ENCODE measurements at places on chromosomes 16 and 17.

- peak; percentile 74 for DNase-seq
Measured at GRCh38 chr16:25135254-25135878, 23.8 kb downstream of the LCMT1 start.

DNA sequence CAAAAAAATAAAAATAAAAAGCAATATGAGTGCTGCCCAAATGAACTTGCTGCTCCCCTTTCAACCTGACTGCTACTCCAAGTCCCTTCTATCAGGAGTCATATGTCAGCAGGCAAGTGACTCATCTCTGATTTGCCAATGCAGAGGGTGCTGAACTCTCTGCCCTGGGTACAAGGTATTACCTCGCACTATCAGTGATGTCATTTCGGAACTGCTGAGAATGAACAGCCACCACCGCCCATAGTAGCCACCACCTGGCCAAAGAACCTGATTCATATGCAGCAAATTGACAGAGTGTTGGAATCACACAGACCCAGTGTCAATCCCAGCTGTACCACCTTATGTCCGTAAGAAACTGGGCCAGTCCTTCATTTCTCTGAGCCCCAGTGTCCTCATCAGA is 31.2 kb downstream of the LYRM9 start:
- peak; percentile 59 for DNase-seq

- DNase-seq: no peak
Measured at GRCh38 chr17:64983708-64984107, 64.4 kb upstream of the LRRC37A3 start.

- DNase-seq: no peak
Measured at GRCh38 chr16:1709356-1709755, 3.4 kb downstream of the MAPK8IP3 start.

DNA sequence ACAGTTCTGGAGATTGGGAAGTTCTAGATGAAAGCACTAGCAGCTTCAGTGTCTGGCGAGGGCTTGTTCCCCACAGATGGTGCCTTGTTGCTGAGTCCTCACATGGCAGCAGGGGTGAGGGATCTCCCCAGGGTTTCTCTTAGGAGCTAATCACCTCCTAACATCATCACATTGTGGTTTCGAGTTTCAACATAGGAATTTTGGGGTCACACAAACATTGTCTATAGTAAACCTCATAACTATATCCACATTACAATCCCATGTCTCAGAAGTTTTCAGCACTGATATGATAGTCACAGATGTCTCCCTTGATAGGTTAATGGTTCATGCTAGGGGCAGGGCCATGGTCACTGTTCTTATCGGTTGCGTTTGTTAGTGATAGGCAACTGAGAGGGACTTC is 13.8 kb downstream of the CLUAP1 start:
- DNase-seq: no peak

DNA sequence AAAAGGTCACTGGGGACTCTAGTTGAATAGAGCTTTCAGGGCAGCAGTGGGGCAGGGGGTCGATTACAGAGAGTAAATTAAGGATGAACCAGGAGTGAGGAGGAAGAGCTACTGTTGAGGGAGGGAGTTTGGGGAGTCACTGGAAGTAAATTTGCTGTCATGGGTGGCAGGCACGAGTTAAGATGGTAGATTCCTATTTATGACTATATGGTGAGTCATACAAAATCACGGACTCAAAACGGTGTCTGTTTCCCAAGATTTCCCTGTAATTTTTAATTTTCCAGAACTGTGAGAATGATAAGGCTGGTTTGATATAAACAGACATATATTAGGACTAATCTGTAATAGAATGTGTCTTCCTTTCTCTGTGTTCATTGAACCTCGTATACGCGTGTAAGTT is 287.6 kb upstream of the GOT2 start:
- peak; percentile 49 for DNase-seq

GRCh38 chr17:57379237-57379894 is 123.0 kb downstream of the MSI2 start:
- DNase-seq: no peak

- DNase-seq: peak; percentile 57
Measured at GRCh38 chr16:27579087-27579980, 29.4 kb downstream of the KATNIP start.

DNA sequence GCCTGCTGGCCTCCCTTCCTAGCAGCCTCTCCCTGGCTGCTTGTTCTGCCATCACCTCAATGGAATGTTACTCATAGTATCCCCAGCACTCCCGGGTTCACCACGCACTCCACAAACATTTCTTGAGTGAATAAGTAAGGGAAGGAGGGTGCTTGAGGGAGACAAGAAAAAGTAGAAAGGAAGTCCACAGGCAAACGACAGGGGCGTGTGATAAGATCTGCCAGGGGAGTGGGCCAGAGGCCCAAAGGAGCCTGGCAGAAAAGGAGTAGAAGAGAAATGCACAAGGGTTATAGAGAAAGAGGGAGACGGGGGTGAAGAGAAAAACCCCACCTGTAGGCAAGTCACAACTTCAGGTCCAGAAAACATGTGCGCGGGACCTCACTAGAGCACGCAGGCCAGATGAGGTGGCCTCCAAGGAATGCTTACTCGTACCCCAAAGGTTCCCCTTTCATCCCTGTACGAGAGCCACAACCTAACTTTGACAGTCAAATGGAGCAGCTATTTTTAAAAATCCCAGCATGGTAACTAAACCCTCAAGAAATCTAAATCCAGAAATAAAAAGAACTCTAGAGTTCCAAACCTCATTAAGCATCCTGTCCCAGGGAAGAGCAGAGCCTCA is 6.6 kb downstream of the ZDHHC7 start:
- peak; percentile 95 for DNase-seq

GRCh38 chr16:27025581-27025980 is 41.1 kb upstream of the C16orf82 start:
- no peak for DNase-seq

GRCh38 chr17:50063561-50064252 is 7.8 kb downstream of the ITGA3 start:
- DNase-seq: peak; percentile 92
